Aorta (tissue), 5 donors: ENCODE measurements at places on chromosomes 16 and 17.
A peak's percentile ranks its signal among the peaks of the same experiment; 100 is the strongest.

- no peak for DNase-seq
Observed at GRCh38 chr17:72184805-72185204, 64.0 kb downstream of the SOX9 start.

- DNase-seq = no peak
Observed at GRCh38 chr16:17510567-17510966, 39.8 kb upstream of the XYLT1 start.

DNA sequence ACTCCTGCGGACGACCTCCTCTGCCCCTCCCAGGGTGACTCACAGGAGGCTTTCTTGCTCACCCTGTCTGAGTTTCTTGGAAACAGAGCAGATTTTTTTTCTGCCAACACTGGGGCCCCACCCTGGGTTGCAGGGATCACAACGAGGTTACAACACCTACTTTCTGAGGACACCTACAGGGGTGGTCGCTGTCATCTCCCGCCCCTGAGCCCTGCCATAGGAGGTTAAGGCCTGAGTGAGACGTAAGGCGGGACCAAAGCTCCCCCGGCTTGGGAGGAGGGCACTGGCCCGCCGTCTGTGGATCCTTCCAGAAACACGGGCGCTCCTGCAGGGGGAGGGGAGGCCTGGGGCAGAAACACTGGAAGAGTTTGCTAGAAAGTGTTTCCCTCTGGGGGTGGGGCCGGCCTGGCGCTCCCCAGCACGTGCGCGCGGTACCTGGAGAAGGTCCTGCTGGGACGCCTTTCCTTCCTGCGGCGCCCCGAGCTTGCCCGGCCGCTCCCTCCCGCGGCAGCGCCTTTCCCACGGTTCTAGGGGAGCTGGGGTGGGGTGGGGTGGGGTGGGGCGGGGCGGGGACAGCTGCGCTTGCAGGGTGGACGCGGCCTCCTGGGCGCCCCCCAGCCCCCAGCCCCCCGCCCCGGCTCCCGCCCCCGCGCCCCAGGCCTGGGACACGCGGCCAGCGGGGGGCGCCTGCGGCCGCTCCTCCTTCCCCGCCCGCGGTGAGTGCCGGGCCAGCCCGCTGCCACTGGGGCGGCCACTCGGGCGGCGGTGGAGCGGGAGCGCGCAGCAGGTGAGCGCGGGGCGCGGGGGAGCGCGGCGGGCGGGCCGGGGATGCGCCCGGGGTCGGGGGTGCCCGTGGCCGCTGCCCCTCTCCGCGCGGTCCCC lies 20.7 kb upstream of the ADCY7 start:
- peak; percentile 86 for DNase-seq

DNA sequence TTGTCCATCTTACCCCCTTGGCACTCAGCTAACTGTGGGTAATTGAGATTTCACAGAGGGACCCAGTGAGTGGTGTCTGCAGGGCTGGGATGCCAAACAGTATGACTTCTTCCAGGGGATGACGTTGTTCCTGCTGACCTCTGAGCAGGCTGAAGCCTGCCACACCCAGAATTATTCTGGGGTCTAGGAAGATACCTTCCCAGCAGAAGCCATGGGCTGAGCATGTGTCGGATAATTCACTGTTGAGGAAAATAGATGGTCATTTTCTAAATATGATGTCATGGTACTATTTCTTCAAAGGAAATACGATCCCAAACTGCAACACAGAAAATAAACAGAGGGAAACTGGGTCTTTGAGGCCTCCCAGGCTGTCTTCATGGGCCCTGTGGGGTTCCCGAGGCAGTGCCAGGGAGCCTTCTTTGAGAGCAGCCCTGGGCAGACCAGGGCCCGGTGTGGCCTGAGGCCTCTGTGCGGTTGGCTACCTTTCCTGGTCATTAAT lies 17.4 kb downstream of the WNT9B start:
- no peak for DNase-seq

- no peak for DNase-seq
Observed at GRCh38 chr17:64769712-64770111, 107.6 kb upstream of the SMURF2 start.

- DNase-seq = peak; percentile 75
Observed at GRCh38 chr17:79974566-79975497, 60.8 kb downstream of the TBC1D16 start.

GRCh38 chr17:51435171-51435552 lies 174.8 kb downstream of the UTP18 start:
- no peak for DNase-seq

DNA sequence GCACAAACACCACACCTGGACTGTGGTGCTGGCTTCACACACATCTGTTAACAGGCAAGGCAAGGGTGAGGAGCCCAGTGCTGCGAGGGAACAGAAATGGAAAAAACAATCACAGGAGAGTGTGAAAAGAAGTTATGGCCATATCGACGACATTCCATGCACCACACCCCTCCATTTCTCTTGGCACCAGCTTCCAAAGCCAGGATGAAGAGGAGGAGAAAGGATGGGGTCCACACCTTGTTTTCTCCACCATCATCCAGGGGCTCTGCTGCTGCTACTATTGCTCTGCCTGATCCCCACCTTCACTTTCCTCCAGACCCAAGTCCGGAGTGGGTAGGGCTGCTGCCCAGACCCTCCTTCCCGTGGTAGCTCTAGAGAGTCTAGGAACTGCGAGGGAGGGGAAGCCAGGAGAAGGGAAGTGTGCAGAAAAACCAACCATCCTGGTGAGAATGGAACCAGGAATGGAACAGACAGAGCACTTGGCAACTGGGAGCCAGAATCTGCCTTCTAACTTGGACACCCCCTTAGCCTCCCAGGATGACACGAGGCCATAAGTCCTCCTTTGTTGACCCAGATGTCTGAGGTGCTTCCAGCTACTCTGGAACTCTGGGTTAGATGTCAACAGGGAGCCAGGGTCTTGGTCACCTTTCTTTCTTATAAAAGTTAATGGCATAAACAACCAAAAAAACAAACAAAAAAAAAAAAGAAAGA lies 1.2 kb upstream of the PROCA1 start:
- no peak for DNase-seq

DNA sequence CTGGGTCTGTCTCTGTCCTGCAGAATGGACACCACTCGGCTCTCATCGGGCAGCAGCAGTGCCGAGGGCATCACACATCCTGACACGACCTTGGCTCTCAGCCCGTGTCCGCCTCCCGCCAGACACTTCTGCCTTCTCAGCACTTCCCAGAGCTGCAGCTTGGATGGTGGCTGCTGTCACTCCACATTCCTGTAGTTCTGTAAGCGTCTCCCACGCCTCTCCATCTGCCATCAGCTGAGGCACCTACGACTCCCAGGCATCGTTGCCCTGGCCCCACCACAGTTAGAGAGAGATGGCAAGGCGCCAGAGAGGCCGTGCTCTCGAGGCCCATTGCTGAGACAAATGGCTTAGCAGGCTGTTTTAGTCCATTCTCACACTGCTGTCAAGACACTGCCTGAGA lies 195.9 kb upstream of the CHMP6 start:
- peak; percentile 36 for DNase-seq

GRCh38 chr16:70434484-70435260 lies 4.2 kb downstream of the ST3GAL2 start:
- no peak for DNase-seq

GRCh38 chr16:86041807-86042206 lies 142.8 kb downstream of the IRF8 start:
- no peak for DNase-seq

- DNase-seq = no peak
Observed at GRCh38 chr16:64074706-64075105, 1047.2 kb downstream of the CDH11 start.

DNA sequence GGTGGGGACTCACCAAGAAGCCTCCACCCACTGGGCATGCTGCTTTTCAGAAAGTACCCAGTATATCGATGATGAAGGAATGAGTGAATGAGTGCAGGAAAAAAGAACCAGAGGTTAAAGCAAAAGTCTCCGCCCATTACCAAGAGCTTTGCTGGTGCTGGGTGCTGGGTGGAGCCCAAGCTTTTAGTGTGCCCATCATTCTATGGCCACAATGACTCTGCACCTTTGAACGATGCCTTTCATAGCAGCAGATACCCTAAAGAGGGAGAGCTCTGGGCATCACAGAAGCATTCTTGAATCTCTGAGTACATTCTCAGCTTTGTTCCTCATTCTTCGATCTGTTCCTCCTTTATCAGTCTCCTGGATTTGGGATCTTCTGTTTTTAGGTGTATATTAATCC lies 450.7 kb upstream of the CCL2 start:
- no peak for DNase-seq

DNA sequence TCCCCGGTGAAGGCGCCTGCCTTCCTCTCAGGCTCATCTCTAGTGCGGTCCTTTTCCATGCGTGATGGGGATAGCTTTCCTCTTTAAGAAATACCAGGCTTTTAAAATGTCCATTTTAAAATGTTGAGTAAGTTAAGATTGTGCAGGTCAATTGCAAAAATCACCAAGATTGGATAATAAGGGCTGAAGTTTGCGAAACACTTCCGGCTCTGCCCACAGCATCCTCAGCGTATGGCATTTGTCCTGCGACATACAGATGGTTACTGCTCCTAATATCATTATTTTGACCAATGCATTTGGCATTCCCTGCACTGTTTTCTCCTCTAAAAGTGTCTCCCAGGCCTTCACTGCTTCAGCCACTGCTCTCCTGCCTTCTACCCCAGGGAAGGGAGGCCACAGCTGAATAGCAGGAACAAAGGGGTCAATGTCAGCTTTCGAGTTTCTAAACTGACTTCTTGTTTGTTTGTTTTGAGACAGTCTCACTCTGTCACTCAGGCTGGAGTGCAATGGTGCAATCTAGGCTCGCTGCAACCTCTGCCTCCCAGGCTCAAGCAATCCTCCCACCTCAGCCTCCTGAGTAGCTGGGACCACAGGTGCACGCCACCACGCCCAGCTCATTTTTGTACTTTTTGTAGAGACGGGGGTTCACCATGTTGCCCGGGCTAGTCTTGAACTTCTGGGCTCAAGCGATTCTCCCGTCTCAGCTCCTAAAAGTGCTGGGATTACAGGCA lies 91.9 kb downstream of the CRISPLD2 start:
- DNase-seq = no peak

GRCh38 chr17:78563189-78564145 lies 13.7 kb downstream of the DNAH17 start:
- no peak for DNase-seq

DNA sequence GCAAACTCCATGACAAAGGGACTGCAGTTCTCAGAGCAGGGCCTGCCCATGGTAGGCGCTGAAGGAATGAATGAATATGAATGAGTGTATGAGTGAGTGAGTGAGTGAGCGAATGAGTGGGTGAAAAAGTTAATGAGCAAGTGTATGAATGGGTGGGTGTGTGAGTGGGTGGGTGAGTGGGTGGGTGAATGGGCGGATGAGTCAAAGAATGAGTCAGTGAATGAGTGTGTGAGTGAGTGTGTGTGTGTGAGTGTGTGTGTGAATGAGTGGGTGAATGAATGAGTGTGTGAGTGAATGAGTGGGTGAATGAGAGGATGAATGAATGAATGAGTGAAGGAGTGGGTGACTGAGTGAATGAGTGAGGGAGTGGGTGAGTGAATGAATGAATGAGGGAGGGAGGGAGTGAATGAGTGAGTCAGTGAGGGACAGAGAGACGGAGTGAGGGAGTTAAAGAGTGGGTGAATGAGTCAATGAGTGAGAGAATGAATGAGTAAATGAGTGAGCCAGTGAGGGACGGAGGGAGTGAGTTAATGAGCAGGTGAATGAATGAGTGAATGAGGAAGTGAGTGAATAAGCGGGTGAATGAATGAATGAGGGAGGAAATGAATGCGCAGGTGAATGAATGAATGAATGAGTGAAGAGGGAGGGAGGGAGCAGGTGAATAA lies 11.1 kb upstream of the CHMP6 start:
- no peak for DNase-seq

DNA sequence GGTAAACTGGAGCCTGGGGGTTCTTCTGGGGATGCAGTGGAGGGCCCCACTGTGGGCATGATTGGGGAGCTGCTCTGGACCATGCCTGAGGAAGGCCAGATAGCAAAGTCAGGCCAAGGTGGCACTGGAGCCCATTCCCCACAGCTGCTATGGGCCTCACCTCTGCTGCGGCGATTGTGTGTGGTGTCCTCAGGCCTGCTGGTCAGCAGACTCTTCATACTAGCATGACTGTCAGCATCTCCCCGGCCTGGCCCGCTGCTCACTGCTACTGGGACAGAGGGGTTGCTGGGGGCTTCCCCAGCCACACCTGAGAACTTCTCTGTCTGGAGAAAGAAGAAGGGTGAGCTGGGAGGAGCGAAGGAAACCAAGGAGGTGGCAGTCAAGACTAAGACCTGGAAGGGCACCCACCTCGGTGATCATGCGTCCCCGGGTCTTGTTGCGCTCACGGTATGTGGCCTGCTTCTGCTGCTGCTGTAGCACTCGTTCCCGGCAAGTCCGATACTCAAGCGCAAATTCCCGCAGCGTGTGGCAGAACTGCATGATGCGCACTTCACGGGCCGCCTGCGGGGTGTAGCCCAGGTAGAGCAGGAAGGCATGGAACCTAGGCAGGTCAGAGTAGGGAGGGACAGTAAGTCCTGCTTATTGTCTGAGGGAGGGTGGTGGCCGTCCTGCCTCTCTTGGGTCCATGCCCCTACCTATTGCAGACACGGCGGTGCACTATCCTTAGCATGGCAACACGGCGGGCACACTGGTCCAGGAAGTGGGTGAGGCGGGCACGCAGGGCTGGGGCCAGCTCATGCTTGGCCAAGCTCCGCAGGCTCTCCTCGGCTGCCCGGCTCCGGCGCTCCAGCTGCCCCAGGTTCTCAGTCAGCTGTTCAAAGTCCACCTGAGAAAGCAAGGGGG lies 3.2 kb downstream of the TMEM208 start:
- no peak for DNase-seq

DNA sequence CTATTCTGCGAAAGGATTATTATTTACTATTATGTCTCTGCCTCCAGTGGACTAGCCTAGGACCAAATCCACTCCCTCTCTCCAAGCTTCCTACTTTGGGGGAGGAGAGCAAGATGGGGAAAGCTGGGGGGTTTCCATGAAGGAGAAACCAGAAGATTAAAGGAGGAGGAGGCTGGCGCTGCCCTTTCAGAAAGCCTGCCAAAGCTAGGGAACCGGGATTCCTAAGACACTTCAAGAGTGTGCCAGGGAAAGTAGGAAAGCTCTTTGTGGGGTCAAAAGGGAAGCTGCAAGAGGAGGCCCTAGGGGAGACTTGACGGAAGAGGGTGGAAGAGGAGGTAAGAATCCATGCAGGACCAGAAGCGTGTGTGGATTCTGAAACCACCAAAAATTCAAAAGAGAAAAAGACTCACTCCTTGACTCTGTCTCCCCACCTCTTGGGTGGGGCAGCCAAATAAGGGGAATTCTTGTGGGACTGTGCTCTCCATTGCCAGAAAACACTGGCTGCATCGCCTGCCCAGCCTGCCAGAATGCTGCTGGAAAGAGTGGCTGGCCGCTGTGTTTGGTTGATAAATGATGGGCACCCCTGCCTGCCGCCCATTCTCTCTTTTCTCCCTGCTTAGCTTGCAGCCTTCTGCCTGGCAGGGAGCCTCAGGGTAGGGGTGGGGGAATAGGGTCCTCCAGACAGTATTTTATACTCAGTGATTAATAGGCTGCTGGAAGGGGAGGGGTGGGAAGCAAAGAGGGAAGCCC lies 11.8 kb upstream of the KAT7 start:
- DNase-seq = peak; percentile 79

DNA sequence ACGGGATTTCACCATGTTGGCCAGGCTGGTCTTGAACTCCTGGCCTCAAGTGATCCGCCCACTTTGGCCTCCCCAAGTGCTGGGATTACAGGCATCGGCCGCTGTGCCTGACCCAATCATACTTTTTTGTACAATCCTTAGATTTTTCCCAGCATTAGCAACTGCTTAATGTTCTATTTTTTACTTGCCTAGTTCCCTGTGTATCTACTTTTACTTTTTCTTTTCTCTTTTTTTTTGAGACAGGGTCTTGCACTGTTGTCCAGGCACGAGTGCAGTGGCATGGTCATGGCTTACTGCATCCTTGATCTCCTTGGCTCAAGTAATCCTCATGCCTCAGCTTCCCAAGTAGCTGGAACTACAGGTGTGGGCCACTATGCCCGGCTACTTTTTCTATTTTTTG lies 9.5 kb downstream of the GRB2 start:
- DNase-seq = no peak
